ENCODE measurements at places on chromosomes 12 and 14. TPM values are rescaled to one million over a fixed set of nuclear protein-coding genes. Genes with fewer than 3 reads are reported as not detected.

The PRKCH gene
- 4.1 TPM for total RNA-seq

The EP400 gene
- total RNA-seq, result 6.6 TPM

The RNASE1 gene
- total RNA-seq, result not detected

The KRT83 gene
- not detected for total RNA-seq

The PDE6H gene
- total RNA-seq, result not detected

The ARHGDIB gene
- total RNA-seq, result not detected
